ENCODE measurements at places on chromosomes 3 and 15.

DNA sequence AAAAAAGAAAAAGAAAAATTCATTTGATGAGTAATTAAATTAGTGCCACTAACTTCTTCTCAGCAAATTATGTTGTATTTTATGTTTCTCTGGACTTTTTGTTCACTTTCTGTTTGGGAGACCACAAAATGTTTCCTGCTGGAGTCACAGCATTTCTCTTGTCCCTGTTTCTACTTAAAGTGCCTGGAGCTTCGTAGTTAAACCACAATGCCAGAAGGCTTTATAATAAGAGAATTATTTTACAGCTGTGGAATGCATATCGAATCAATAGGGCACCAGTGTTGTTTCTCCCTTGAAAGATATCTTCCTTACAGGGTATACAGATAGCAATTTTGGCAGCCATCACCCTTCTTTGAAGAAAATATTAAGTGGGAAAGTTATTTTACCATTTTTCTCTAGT lies 3.2 kb downstream of the DTWD1 start:
- H3K36me3 ChIP-seq: peaks cover 55% of the 10 kb centered on the region
- H3K4me3 ChIP-seq: no peak overlapping the region
- H3K4me1 ChIP-seq: peaks cover 7% of the 10 kb centered on the region
- no peak for DNase-seq
- H3K27me3 ChIP-seq: no peaks in the 10 kb centered on the region

DNA sequence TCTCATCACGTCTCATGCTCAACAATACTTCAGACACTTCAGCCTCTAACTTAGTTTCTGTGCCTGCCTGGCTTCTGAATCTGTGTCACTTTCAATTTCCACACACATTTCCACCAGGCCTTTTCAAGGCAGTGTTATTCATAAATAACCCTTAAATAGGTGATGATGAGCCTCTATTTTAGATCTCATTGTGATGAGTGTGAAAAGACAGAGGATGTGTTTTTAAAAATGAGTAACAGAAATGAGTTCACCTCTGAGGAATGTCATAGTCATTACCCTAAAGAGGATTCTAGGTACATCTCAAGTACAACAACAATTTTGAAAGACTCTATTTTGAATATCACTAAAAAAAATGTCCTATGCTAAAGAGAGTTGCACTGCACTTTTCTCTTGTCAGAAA lies 64.6 kb downstream of the STAC start:
- H3K27ac ChIP-seq: no peak overlapping the region
- no peaks in the 10 kb centered on the region for H3K27me3 ChIP-seq
- no peaks in the 10 kb centered on the region for H3K4me1 ChIP-seq
- no peaks in the 10 kb centered on the region for H3K36me3 ChIP-seq

GRCh38 chr3:67995206-67995605 lies 340.8 kb upstream of the SUCLG2 start:
- H3K4me1 ChIP-seq: no peaks in the 10 kb centered on the region
- no peak overlapping the region for H3K4me3 ChIP-seq
- H3K27ac ChIP-seq: no peak overlapping the region
- no peaks in the 10 kb centered on the region for H3K27me3 ChIP-seq
- DNase-seq: no peak
- no peaks in the 10 kb centered on the region for H3K36me3 ChIP-seq

GRCh38 chr3:126487151-126487771 lies 11.6 kb upstream of the ZXDC start:
- H3K4me3 ChIP-seq: no peak overlapping the region

DNA sequence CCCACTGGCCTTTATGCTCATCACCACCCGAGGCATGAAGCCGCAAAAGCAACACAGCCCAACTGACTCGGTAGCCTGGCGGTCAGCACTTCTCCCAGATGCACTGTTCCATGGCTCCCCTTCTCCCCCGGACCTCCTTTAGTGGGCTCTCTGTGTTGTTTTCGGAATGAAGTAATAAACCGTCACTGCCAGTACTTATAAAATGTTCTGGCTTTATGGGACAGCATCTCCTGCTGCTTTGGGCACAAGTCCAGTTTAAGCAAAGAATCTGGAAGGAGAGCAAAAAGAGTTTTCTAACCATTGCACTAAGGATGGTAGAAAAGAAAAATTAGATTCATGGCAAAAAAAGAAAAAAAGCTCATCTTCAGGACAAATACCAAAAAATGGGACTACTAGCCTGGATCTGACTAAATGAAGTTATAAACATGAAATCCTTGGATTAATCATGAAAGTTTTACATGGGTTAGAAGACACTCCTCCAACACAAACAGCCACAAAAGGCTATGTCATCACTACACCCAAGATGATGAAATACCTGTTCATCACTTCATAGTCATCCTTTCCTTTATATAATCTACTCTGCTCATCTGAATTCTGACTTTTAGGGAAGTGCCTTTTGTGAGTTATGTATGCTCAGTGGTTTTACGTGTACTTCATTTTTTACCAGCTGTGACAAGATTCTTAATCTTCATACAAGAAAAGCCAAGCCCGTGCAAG lies 89.5 kb upstream of the UBE2E2 start:
- H3K36me3 ChIP-seq: no peaks in the 10 kb centered on the region
- H3K4me3 ChIP-seq: no peak overlapping the region
- H3K27me3 ChIP-seq: no peaks in the 10 kb centered on the region
- H3K27ac ChIP-seq: no peak overlapping the region
- DNase-seq: no peak
- peaks cover 4% of the 10 kb centered on the region for H3K4me1 ChIP-seq

- no peaks in the 10 kb centered on the region for H3K27me3 ChIP-seq
- H3K36me3 ChIP-seq: no peaks in the 10 kb centered on the region
- no peak overlapping the region for H3K4me3 ChIP-seq
Measured at GRCh38 chr3:100936931-100937330, 56.3 kb downstream of the ABI3BP start.

DNA sequence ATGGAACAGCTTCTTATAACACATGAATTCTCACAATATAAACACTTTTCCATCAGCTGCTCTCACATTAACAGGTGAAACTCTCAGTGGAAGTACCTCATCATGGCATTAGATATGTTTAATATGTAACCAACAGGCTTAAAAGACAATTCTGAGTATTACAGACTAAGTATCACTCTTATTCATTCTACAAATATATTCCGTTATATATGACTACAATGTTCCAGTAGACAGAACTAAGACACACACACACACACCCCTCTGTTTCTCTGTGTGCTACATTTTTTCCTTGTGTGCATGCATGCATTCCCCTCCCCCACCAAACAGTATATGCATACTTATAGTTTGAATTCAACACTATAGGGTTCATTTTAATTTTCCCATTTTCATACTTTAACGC lies 32.4 kb downstream of the MRPL3 start:
- H3K36me3 ChIP-seq: peaks cover 7% of the 10 kb centered on the region
- H3K4me1 ChIP-seq: no peaks in the 10 kb centered on the region
- H3K27ac ChIP-seq: no peak overlapping the region
- DNase-seq: no peak
- H3K27me3 ChIP-seq: no peaks in the 10 kb centered on the region

DNA sequence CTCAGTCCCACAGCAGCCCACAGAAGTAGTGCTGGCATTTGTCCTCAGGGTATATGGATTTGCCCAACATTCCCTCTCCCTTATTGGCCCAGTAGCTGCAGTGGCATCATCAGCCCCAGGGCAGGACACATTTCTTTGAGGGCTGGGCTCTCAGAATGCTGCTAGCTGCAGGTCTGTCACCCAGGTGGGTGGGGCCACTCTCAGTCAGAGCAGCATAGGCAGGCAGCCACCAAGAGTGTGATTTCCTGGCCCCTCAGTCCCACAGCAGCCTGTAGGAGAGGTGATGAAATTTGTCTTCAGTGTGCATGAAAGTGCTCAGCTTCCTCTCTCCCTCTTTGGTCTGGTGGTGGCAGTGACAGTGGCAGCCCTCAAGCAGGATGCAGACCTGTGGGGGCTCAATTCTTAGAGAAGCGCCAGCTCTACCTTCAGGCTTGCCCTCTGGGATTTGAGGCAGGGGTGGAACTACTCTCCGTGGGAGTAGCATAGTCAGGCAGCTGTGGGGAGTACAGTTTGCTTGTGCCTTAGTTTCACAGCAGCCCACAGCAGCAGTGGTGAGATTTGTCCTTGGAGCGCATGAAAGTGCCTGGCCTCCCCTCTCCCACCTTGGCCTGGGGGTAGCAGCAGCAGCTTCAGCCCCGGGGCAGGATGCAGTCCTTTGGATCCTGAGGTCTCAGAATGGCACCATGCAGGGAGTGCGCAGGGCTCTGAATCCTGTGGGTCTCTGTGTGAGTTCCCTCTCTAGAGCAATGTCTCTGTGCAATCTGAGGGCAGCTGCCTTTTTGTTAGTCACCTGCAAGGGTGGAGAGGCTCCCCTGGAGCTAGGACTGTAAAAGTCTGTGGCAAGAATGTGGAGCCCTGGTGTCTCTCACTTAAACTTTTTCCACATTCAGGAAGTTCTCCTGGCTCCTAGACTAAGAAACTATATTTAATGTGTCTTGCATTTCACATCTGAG lies 1229.1 kb downstream of the ROBO2 start:
- H3K27ac ChIP-seq: no peak overlapping the region
- no peaks in the 10 kb centered on the region for H3K36me3 ChIP-seq
- no peaks in the 10 kb centered on the region for H3K27me3 ChIP-seq
- DNase-seq: no peak
- H3K4me3 ChIP-seq: no peak overlapping the region

- DNase-seq: peak; percentile 35
- H3K36me3 ChIP-seq: no peaks in the 10 kb centered on the region
- peaks cover 3% of the 10 kb centered on the region for H3K4me1 ChIP-seq
- no peaks in the 10 kb centered on the region for H3K27me3 ChIP-seq
- no peak overlapping the region for H3K4me3 ChIP-seq
- H3K27ac ChIP-seq: no peak overlapping the region
Measured at GRCh38 chr3:167032267-167032876, 347.7 kb downstream of the ZBBX start.

DNA sequence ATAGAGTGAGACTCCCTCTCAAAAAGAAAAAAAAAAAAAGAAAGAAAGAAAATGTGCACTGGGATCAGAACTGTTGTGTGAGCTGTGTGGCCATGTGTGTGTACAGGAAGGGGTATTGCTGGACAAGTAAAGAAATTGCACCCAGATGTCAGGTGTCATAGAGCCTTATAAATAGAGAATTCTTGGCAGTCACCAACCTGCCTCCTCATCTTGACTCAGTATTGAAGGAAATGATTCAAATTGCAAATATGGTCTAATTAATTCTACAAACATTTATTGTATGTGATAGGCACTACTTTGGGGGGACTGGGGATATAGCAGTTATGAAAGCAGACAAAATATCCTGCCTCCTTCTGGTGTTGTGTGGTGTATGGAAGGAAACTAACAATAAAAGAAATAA lies 243.8 kb upstream of the TTC14 start:
- no peaks in the 10 kb centered on the region for H3K27me3 ChIP-seq
- DNase-seq: no peak
- H3K4me1 ChIP-seq: no peaks in the 10 kb centered on the region

- DNase-seq: no peak
- H3K36me3 ChIP-seq: no peaks in the 10 kb centered on the region
- no peak overlapping the region for H3K4me3 ChIP-seq
- H3K27me3 ChIP-seq: no peaks in the 10 kb centered on the region
- H3K27ac ChIP-seq: no peak overlapping the region
Measured at GRCh38 chr3:187572441-187572840, 97.8 kb downstream of the SST start.

GRCh38 chr3:195703776-195704175 lies 17.0 kb upstream of the MUC20 start:
- H3K27me3 ChIP-seq: no peaks in the 10 kb centered on the region
- no peaks in the 10 kb centered on the region for H3K4me1 ChIP-seq
- peaks cover 3% of the 10 kb centered on the region for H3K36me3 ChIP-seq
- DNase-seq: no peak
- H3K27ac ChIP-seq: no peak overlapping the region

GRCh38 chr15:68630836-68631235 lies 52.0 kb downstream of the CORO2B start:
- peaks cover 10% of the 10 kb centered on the region for H3K4me1 ChIP-seq
- H3K27ac ChIP-seq: no peak overlapping the region
- H3K36me3 ChIP-seq: no peaks in the 10 kb centered on the region
- H3K4me3 ChIP-seq: no peak overlapping the region
- H3K27me3 ChIP-seq: no peaks in the 10 kb centered on the region
- DNase-seq: no peak
